LHCN-M2 (cell line): ENCODE measurements at places on chromosomes 2 and 18. TPM values are rescaled to one million over a fixed set of nuclear protein-coding genes. Genes with fewer than 3 reads are reported as not detected.

- no peak for DNase-seq
These were observed 103.7 kb upstream of the TAF1B start for GRCh38 chr2:9739531-9739964.

- no peak for DNase-seq
These were observed 21.9 kb downstream of the ASXL2 start for GRCh38 chr2:25856377-25856776.

GRCh38 chr2:240217431-240218301 is 77.2 kb upstream of the OTOS start:
- no peak for DNase-seq

DNA sequence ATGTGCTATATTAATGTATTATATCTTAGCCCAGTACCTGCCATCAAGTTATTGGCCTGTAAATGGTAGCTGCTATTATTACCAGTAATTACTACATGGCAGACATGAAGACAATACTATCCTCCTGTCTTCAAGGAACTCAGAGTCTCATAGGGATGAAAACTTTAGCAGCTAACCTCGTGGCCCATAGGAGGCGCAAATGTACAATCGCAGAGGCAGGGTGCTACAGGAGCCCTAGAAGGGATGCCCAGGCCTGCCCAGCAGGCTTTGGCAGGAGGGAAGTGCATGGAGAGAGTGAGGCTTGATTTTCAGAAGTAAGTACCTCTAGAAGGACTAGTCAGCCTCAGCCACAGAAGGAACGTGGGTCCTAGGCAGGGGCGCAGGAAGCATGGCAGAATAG is 44.7 kb upstream of the KIDINS220 start:
- peak; percentile 37 for DNase-seq

The UGT1A4 gene
- not detected in 2 replicates for total RNA-seq

- DNase-seq = no peak
These were observed 346.8 kb downstream of the ANAPC1 start for GRCh38 chr2:111537078-111537655.

The TLX2 gene
- total RNA-seq = 0.46 and 1.1 TPM in 2 replicates

DNA sequence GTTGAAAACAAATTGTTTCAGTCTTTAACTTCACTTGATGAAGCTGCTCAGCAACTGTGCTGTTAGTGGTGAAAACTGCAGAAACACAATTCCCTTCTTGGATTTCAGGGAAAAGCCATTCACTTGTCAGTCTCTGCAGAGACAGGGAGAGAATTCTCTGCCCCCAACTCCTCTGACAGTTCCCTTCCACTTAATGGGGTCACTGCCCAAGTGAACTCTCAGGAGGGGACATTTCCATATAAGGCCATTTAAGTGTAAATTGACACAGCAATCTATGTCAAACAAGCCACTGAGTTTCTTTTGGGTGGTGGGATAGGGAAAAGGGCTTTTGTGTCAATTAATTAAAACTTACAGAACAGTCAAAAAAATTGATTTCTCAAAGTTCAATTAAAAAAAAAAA is 51.4 kb upstream of the DNER start:
- DNase-seq = no peak

GRCh38 chr2:219289195-219289536 is 10.0 kb downstream of the DNAJB2 start:
- no peak for DNase-seq

The DNAH7 gene
- 0.26 and 0.86 TPM in 2 replicates for total RNA-seq

DNA sequence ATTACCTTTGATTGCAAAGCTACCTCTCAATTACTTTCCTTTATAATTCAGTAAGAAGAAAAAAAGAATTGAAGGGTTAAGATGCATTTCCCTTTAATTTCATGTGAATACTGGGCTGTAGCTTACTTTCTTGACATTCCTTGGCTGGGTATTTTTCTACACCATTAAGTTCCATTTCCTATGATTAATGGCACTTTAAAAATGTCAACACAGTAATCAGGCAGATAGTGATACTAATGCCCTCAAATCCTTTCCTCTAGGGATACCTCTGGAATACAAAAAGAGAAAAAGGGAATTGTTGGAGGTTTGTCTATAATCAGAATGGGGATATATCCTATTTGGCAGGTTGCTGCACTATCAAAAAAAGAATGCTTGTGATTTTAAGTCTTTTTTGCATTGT is 216.9 kb downstream of the SRBD1 start:
- DNase-seq = no peak

DNA sequence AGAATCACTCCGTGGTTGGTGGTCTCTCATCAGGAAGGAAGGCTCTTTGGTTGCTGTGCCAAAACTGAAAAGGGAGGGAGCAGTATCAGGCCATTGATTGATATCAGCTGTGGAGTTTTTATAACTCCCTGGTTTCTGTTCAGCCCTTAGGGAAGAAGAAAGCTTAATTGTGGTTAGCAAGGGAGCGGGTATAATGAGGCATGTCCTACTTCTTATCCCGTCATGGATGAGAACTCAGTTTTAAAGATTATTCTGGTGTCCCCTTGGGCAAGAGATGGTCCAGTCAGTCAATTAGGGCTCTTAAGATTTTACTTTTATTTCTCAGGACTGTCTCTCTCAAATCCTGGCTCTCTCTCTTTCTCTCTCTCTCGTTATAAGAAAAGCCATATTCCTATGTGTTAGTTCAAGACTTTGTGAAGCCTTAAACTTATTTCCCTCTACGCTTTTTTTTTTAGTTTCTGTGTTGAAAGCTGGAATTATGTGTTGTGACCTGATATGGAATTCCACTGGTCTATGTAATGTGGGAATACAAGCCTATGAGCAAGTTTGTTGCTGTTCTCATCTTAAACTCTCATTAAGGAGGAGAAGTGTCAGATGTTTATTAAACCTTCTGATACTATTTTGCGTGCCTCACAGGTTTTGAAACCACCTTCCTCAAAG is 514.0 kb upstream of the CDH2 start:
- no peak for DNase-seq
